Stimulated activated CD8-positive, alpha-beta memory T cell treated with anti-CD3 and anti-CD28 coated beads, Interleukin-2, amount 100 ng/mL, for 48 hours (primary cell): ENCODE measurements at places on chromosomes 1 and 21.

DNA sequence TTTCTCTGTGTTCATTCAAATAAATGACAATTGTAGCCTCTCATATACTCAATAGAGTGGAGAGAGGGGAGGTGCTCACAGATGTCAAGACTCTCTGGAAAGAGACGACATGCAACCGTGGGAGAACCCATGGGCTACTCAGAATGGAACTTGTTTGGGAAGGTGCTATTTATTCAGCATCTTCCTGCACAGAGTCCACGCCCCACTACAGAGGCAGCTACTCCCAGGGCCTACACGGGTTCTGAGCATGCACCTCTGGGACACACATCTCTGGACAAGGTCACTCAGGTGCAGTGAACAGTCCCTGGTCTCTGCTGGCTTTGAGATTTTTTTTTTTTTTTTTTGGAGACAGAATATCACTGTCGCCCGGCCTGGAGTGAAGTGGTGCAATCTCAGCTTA lies 64.1 kb downstream of the NID1 start:
- no peak for DNase-seq

GRCh38 chr1:50527249-50527986 lies 104.2 kb upstream of the DMRTA2 start:
- DNase-seq: no peak

DNA sequence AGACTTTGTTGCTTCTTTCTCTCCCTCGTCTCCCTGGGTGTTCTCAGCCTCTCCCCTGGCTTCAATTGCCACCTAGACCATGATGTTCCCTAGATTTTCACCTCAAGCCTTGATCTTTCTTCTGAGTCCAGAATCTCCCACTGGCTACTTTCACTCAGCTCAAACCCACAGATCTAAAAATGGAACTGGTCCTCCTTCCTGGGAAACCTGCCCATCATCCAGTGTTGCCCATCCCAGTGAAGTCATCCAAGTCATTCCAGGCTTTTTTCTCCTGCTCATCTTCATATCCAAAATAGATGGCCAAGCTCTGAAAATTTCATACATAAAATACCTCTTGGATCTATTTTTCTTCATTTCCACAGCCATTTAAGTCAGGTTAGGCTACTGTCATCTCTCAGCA lies 347.4 kb downstream of the KCNH1 start:
- no peak for DNase-seq

DNA sequence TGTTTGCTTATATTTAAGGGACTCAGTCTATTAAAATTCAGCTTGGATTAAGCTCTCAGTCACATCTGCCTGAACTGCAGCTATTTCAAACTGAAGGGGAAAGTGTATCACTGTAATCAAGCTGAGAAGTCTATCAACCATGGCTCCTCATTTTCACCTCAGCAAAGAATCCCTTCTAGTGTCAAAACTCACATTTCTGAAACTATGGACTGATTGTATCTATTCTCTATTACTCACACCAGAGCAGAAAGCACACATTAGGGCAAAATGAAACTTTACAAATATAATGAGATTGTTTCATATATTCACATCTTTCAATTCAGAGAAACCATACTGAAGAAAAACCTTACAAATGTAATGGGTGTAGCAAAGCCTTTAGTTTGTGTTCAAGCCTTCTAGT lies 14.6 kb upstream of the C1orf146 start:
- no peak for DNase-seq

DNA sequence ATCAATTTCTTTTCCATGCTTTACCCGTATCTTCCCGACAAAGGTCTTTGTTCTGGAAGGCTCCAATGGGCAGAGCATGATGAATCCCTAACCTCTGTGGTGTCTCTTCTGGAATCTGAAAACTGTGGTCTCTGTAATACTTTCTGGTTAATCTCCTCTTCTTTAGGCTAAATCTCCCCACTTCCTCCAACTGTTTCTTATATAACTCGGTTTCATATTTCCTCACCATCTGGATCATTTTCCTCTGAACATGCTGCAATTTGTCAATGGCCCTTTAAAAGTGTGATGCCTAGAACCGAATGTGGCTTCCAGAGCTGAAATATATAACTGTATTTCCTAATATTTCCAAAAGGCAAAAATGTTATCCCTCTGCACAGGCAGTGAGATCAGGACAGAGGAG lies 66.1 kb downstream of the ALG14 start:
- no peak for DNase-seq

GRCh38 chr1:92482665-92483609 lies 3.8 kb downstream of the GFI1 start:
- DNase-seq: no peak

DNA sequence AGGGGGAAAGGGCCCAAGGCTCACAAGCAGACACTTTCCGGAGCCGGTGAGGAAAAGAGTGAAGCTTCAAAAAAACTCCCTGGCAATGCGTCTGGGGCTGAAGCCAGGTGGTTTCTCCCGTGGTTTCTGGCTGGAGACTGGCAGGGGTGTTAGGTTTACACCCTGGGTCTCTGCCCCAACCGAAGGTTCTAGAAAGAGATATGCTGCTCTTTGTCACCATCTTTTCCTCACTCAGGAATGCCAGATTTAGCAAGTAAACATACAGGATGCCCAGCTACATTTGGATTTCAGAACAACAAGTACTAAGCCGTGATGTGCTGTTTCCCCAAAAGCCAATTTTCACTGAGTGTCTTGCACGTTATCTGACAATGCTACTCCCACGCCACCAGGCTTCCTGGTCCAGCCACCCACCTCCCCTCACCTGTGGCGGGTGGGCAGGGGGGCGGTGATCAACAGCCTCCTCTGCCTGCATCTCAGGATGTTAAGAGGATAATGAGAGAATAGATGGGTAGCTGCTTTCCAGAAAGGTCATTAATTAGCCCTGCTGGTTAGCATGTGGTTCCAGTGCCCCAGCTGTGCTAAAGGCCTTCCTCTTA lies 69.6 kb upstream of the OLIG2 start:
- no peak for DNase-seq

DNA sequence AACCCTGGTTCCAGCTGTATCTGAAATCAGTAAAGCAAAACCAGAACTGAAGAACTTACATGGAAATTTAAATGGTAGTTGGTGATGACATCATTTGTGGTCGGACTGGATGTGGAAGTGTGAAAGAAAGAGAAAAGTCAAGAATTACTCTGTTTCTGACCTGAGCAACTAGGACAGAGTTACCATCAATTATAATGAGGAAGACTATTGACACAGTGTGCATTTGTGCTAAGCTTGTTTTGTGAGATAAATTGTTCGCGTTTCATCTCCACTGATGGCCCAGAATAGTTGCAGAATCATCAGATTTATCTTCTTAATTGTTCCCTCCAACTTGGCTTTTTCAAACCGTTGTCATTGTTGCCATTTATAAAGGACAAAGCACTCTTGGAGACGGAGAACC lies 410.6 kb upstream of the DEPDC1 start:
- no peak for DNase-seq

DNA sequence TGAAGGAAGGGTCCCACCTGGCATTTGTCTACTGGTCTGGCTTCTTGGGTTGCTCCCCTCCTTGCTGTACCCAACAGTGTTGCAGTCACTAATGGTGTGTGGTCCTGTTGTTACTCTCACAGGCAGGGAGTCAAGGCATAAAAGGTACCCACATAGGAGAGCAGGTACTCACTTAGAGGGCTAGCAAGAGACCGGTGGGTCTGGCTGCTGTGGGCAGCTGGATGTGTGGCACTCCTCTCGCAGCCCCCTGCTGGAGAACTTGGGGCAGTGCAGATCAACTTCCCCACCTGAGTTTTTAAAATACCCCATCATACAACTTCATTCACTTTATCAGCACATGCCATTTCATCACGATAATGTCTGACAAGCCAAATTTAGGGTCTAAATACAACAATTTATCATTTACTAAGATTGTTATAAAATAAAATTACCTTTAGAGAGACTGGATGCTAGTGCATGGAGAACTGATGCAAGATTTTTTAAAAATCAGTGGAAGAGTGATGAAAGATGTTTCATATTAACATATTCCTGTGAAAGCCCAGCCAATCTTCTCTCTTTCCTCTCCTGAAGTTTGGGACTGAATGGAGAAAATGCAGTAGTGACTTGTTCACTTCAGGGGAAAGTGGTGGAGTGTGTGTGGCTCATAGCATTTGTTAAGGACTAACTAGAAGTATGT lies 42.8 kb downstream of the ACP6 start:
- no peak for DNase-seq

- no peak for DNase-seq
These were observed 7.1 kb downstream of the FOXO6 start for GRCh38 chr1:41368366-41368765.

- DNase-seq: no peak
These were observed 5.1 kb upstream of the LHX9 start for GRCh38 chr1:197911857-197912696.

DNA sequence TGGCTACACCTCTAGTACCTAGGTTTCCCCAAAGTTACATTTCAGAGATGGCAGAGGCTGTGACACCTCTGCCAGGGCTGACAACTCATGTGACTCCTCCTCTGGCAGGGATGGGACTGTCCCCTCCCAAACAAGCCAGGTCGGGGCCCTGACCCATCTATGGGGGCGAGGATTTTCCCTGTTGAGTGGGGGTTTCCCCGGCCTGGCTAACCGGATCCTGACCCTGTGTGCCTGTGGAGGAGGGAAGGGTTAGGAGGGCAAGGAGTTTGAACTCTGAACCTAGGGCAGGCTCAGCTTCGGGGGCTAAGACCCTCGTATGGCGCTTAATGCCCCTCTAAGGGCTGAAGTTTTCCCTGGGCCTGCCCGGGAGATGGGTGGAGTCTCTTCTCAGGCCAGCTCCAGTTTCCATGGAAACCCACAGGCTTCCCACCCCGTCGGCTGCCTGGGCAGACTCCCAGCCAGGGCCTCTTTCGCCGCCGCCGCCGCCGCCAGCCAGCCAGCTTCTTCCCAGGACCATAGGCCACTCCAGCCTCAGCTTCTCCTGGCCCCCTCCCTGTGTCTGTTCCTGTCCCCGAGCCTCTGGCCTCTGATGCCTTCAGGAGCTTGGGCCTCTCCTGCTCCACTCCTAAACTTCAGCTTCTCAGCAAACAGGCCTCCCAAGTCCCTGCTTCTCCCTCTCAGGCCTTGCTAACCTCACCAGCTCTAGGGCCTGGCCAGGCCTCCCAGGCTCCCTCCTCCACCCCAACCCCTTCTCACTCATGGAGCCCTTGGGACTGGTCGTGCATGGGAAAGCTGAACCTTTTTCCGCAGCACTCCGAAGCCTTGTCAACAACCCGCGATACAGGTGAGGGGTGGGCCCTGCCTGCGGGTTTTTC lies at the start of gene BTBD19:
Gene BTBD19 (plus strand): TSS at position 461 of the 875 bp plus-strand sequence. CDS start 298 bp downstream, at position 759.
- peak; percentile 68 for DNase-seq

DNA sequence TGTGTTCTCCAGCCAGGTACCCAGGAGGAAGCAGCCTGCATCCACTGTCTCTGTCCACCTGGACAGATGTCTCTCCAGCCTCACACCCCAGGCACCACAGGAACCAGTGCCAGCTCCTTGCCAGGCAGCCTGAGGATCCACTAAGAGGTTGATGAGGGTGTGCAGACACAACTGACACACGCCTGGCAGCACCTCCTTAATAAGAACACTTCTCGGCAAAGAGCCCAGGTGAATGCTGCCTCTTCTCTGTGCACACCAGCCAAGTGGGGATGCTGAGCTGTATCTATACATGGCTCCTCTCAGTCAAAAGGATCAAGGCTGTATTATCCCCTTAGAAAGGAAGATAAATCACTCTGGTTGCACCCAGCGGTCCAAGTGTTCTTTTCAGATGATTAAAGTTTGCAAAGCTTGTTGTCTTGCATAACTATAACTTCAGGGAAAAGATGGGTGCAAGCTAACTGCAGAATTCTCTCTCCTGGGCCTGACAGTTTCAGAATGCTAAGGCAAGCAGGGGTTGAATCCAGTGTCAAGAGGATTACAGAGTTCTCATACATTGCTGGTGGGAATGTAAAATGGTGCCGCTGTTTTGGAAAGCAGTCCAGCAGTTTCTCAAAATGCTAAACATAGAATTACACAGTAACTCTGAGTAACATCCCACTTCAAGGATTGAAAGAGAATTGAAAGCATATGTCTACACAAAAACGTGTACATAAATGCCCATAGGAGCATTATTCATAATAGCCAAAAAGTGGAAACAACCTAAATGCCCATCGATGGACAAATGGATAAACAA lies 3.7 kb upstream of the CAPN8 start:
- no peak for DNase-seq

- DNase-seq: no peak
These were observed 95.5 kb downstream of the NEGR1 start for GRCh38 chr1:72186733-72187307.

DNA sequence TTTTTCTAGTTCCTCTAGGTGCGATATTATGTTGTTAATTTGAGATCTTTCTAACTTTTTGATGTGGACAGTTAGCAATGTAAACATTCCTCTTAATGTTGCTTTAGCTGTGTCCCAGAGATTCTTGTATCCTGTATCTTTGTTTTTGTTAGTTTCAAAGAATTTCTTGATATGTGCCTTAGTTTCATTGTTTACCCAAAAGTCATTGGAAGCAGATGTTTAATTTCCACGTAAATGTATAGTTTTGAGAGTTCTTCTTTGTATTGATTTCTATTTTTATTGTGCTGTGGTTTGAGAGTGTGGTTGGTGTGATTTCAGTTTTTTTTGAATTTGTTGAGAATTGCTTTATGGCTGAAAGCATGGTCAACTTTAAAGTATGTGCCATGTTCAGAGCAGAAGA lies 319.4 kb downstream of the PTBP2 start:
- DNase-seq: no peak

- no peak for DNase-seq
These were observed 6.7 kb upstream of the GATAD2B start for GRCh38 chr1:153929426-153929825.

GRCh38 chr1:158014731-158015320 lies 21.4 kb downstream of the KIRREL1 start:
- DNase-seq: no peak

GRCh38 chr21:34630536-34631143 lies 15.7 kb upstream of the RCAN1 start:
- DNase-seq: no peak

DNA sequence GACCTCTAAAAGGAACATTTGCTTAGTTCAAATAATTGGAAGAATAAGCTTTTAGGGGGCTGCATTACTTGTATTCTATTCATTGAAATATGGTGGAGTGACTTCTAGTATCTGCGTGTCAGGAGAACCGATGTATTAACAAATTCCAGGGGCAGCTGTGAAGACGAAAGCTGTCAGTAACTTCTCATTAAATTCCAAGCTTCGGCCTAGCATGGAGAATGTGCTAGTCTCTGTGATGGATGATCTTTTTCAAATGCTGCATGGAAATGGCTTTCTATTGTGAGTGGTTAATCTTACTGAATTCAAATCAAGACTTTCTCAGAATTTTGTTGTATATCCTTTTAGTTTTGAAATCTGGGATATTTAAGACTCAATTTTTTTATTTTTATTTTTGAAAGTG lies 429.9 kb downstream of the ADGRL2 start:
- no peak for DNase-seq

- no peak for DNase-seq
These were observed 29.7 kb downstream of the PBX1 start for GRCh38 chr1:164588516-164589341.

DNA sequence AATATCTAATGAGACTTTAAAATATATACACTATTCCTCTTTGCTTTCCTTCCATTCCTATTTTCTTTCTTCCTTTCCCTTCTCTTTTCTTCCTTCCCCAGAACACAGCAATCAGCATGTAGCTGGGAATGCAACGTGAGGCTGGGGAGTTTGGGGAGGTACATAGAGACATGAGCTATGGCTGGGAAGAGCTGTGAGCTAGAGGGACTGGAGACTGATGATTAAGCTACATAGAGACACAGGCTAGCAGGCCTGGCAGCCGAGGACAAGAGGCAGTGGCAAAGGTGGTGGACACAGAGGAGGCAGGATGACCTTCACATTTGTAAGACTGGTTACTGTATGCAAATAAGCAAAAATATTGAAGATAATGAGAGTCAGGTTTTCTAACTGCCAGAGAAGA lies 7.5 kb downstream of the LPAR3 start:
- no peak for DNase-seq

- no peak for DNase-seq
These were observed 2.6 kb upstream of the GNB1 start for GRCh38 chr1:1893291-1893985.
